ENCODE measurements at places on chromosomes 5 and 9.

DNA sequence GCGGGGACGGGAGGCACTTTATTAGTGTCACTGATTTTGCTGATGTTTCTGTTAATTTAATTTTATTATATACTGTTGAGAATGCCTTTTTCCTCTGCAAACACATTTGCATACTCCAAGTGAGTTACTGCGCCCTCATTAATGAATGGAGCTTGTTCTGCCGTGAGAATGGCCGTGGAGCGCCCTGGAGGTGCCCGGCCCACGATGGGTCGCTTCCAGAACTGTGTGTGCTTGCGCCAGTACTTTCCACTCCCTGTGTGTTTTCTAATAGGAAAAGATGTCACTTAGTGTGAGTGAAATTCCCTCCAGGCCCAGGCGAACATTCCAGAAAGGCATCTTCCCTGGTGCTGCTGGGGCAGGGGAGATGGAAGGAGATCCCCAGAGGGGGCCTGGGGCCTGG, 30.1 kb downstream of the NDUFS6 start:
- no peak for DNase-seq

DNA sequence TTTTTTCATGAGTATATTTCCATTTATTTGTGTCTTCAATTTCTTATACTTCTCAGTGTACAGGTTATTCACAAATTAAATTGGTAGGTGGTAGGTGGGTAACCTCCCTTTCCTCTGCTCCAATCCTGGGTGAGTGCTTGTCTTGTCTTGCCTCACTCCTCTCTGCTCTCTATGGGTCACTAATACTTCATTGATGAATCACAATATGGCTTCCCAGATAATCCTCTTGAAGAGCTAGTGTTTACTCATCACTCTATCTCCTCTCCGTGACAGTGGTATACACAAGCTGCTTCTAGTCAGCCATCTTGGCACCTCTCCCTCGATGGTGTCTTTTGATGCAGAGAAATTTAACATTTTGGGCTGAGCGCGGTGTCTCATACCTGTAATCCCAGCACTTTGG, 331.8 kb upstream of the NMUR2 start:
- DNase-seq: no peak

DNA sequence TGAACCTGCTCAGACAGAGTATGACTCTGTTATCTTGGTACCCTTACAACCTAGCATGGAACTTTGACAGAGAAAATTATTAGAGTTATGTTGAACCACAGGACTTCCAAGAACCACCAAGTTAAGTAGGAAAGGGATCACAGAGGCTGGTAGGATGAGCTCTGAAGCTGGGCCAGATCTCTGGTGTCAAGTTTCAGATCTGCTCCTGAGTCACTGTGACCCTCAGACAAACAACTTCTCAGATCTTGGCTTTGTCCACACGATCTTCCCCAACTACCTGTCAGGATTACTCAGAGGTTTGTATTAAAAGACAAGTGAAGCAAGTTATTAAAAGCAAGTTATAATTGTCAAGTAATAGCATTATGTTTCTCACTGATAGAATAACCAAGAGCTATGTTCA, 189.0 kb downstream of the SEC61B start:
- DNase-seq: no peak

DNA sequence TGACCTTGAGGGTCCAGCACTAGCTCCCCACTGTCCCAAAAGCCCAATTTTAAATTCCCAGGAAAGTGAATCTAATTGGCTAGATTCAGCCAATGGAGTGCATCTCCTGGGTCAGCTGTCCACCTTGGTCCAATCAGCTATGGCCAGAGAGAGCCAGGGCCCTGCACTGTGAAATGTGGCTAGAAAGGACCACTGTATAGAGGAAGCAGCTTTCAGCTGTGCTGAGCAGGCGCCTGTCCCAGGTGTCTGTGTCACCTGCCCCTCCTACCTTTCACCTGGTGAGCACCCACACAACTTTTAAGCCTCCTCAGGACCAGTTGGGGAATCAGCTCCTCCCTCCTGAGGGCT, 186.2 kb downstream of the DRD1 start:
- DNase-seq: no peak

DNA sequence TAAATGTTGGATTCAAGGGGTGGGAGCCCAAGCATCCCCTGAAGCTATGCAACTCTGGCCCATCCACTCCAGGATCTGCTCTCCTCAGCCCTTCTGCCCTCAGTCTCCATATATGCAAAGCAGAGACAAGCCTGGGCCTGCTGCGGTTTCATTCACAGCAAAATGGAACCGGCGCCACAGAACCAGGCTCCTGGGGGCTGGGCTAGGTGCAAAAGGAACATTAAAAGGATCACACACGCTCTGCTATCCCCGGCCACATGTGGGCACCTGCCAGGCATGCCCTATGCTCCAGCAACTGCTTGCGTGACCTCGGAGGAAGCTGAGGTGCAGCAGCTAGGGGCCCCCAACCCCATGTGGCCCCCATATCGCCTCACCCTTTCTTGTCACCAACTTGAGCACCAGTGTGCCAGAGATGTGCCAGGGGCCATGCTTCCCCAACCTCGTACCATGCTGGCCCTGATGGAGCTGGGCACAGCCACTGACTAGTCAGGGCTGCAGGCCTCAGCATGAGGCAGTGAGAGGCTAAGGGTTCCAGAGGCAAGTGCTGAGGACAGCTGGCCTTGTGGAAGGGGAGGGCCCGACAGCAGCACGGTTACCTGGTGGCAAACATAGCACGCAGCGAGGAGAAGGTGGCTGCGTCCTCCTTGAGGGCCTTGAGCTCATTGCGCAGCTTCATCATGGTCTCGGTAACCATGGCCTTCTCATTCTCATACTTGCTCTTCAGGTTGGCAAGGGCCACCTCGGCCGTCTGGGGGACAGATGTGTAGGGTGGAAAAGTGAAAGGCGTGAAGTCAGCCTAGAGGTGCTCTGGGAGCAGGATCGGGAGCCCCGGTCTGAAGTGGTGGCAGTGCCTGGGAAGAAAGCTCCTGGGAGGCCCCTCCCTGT, 47.2 kb downstream of the BICD2 start:
- DNase-seq: no peak

GRCh38 chr9:131918481-131918880, 161.2 kb downstream of the MED27 start:
- no peak for DNase-seq

- DNase-seq: no peak
These were observed 16.9 kb upstream of the NTRK2 start for GRCh38 chr9:84652496-84653120.

DNA sequence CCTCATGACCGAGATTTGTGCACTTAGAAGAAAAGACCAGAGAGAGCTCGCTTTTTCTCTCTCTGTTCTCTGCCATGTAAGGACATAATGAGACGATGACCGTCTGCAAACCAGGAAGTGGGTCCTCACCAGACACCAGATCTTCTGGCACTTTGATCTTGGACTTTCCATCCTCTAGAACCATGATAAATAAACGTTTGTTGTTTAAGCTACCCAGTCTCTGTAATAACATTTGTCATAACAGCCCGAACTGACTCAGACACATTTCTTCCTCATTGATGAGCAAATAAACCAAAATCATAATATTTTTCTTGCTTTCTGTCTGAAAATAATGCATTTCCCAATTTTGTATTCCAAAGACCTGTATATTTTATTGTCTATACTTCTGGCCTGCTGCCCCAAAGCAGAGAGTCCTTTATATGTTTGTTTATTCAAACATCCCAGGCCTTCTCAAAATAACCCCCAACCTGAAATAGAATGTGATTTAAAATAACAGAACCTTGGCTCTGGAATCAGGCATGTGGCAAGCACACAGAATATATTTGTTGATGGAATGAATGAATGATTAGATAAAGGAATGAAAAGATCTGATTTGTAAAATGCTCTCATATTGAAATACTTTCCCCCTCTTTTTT, 396.5 kb downstream of the ADGRV1 start:
- DNase-seq: no peak

DNA sequence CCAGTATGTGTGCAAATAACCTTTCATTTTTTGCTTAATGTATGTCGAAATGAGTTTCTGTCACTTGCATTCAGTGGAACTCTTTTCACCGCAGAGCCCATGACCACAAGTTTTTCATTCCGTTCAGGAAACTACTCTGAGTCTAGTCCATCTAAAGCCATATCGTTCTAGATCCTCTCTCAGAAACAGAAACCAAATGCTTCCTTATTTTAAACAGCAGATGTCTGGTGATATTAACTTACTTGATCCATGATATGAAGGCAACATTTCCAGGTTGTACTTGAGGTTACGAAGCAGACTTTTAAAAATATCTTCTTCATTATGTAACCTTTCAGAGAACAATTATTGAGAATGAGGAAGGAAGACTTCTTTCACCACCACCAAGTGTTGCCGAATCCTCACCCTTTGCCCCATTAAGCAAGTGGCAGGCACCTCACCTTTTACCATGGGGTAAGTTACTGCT, 72.4 kb upstream of the GNAQ start:
- DNase-seq: peak; percentile 86

DNA sequence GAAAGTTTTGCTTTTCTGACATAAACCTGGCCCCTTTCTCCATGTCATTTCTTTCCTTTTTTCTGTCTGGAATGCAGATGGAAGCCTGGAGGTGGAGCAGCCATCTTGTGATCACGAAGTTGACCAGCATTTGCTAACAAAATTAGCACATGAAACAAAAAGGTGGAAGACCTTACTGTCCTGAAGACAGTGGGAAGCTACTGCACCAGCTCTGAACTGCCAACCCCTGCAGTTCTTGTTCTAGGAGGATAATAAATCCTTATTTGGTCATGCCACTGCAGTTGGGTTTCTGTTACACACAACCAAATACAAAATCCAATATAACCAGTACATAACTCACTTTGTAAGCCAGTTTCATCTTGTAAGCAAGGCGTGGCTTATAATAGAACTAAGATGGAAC, 249.4 kb upstream of the TBCA start:
- no peak for DNase-seq

GRCh38 chr5:136133222-136133921, 727 bp downstream of the SMAD5 start:
- peak; percentile 73 for DNase-seq

DNA sequence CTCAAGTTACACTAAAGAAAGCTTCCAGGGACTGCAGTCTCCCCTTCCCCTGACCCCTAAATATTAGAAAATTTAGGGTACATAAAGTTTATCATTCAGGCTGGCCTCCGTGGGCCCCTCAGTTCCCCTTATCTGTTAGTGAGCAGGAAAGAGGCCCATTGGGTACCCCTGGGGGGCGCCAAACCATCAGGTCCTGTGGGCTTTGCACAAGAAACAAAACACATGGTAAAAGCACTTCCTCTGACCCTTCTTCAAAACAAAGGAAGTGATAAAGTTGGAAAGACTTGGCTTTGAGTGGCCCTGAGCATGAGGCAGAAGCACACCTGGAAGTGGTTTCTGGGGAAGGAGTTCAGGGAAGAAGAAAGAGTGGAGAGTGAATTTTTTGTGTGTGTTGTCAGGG, 213.0 kb downstream of the SMARCA2 start:
- peak; percentile 65 for DNase-seq

DNA sequence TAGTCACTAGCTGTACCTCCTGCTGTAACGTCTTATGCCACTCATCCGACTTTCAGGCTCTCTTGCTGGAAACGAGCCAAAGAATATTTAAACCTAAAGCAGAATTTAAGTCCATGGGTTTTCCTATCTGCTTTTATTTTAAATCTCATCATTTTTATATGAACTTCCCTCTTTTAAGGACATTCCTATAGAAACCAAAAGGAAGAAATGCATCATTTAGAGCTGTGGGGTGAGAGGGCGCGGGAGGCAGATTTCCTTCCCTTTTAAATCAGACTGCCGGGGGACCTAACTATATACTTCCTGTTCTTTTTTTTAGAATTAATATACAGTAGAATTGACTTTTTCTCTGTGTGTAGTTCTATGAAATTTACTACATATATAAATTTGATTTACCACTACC, 468.8 kb downstream of the BNC2 start:
- DNase-seq: no peak

DNA sequence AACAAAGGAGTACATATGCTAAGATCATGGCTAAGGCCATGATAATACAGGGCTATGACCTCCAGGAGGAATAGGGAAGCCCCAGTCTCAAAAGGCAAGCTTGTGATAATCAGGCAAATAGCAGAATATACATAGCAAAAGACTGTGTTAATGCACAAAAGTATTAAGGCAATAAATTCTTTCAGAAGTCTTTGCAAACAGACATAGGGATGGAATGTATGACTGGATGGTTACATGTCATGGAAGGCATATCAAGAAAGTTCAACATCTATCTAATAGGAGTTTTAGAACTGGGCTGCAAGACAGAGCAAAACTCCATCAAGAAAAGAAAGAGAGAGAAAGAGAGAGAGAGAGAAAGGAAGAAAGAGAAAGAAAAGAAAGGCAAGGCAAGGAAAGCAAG, 264.5 kb upstream of the CDH6 start:
- DNase-seq: no peak

GRCh38 chr5:168734620-168735300, 155.6 kb upstream of the PANK3 start:
- DNase-seq: no peak

- DNase-seq: peak; percentile 50
These were observed 12.9 kb downstream of the DYNC2I2 start for GRCh38 chr9:128643519-128644300.
